ENCODE measurements at places on chromosomes 2 and 18.

DNA sequence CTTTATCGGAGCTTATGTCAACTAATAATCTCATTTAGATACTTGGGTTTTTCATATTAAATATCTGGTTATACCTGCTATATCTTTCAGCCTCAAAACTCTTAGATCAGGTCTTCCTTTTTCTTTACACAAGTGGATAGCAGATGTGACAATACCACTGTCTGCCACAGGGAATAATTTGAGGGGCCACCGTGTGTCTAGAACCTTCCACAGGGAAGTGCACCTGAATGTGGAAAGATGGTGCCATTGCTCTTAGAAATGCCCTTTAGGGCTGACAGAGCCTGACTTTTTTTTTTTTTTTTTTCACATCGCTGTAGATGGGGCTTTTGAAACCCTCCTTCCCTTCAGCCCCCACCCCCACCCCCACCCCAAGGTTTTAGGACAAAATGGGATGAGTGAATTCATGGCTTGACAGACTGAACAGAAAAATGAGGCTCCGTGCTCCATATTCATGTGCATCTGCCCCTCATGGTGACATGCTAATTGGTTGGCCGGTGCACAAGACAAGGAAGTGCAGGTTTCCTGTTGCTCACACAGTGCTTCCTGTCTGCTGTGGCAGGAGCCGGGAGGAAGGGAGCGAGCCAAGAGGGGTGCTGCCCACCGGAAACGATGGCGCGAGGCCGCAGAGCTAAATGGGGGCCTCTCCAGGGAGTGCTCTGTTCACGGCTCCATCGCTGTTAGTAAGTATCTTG is 246.0 kb downstream of the LDLRAD4 start:
- peak; percentile 81 for DNase-seq

GRCh38 chr2:231934441-231935206 is 8.4 kb upstream of the NPPC start:
- no peak for DNase-seq

- no peak for DNase-seq
Observed at GRCh38 chr2:43699761-43700160, 23.5 kb upstream of the C1GALT1C1L start.

- DNase-seq: no peak
Observed at GRCh38 chr2:53407363-53408080, 360.1 kb upstream of the CHAC2 start.

DNA sequence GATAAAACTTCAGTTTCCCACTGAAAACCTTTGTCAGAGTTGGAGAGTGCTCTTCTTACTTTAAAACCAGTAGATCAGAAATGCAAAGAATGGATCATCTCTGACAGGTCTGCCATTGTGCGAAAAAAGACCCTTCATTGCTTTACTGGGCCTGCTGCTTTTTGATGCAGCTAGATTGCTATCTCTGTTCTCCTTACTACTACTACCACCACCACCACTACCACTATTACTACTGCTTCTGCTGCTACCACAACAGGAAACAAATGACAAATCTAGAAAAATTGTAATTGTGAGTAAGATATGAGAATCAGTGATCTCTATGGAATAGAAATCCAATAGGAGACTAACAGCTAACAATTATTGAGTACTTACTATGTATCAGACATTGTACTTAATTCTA is 85.8 kb downstream of the PKP4 start:
- DNase-seq: no peak

GRCh38 chr2:113169586-113169985 is 4.2 kb upstream of the PSD4 start:
- no peak for DNase-seq

- no peak for DNase-seq
Observed at GRCh38 chr2:226991663-226992062, 155.8 kb downstream of the RHBDD1 start.

GRCh38 chr18:3458952-3459853 is 9.2 kb downstream of the TGIF1 start:
- no peak for DNase-seq

DNA sequence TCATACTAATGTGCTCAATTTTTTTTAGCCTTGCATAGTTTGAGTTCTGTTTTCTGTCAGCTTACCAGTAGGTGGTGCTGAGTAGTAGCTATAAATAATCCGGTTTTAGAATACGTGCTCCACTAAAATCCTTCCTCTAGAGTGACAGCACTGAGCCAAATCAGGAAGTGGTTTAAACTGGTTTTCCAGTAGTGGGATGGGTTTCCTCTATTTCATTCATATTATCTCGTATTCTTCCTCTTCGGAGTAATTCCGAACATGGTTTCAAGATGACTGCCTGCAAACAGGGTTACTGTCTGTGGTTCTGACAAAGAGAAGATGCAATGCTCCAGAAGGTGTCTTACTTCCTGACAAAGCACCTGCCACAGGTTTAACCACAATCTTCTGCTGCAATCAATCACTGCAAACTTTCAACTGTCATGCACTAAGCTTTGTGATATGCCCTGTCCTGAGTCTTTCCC is 496.9 kb upstream of the VRK2 start:
- DNase-seq: no peak

DNA sequence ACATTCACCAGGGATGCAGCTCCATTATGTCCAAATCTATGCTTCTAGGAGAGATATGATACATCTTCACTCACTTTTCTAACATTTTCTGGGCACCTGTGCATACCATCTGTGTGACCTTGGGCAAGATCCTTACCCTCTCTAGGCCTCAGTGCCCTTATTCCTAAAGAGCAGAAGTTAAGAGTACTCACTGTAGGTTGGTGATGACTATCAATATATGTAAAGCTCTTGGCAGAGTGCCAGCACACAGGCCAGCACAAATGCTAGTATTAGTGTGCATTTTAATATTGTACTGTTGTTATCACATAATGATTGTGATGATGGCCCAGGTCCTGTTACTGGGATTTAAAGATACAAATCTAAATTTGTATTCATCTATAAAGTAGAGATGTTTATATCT is 199.2 kb downstream of the RAD51AP2 start:
- no peak for DNase-seq

DNA sequence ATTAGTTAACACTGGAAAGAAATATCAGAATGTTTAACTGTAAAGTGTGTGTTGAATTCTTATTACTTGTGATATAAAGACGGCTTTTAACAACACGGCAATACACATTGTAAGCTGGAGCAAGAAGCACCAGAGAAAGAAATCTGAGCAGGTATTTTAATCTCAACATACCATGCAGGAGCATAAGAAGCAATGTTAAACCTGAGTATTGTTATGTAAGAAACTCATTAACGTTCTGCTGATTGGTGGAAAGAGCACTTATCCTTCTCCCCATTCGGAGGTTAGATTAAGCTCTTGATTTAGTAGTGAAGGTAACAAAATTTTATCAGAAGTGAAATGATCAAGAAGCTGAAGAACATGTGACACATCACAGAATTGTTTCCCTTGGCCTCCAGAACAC is 107.4 kb downstream of the EPC2 start:
- DNase-seq: no peak

- no peak for DNase-seq
Observed at GRCh38 chr2:194385376-194385775, 1271.7 kb upstream of the SLC39A10 start.

- no peak for DNase-seq
Observed at GRCh38 chr2:100964681-100965169, 37.4 kb upstream of the RPL31 start.

DNA sequence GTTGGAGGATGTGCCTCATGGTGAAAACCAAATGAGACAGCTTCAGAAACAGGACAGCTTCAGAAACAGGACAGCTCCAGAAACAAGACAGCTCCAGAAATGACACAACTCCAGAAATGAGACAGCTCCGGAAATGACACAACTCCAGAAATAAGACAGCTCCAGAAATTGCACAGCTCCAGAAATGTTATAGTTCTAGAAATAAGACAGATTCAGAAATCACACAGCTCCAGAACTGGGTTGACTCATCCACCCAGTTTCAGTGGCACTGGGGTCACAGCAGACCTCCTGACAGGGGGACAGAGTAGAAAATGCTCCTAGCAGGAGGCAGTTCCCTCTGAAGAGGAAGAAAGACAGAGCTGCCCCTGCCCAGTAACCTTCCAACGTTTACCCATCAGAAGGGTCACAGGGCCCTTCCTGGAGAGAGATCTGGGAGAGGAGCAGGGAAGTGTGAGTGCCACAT is 26.9 kb upstream of the COL6A3 start:
- DNase-seq: no peak

DNA sequence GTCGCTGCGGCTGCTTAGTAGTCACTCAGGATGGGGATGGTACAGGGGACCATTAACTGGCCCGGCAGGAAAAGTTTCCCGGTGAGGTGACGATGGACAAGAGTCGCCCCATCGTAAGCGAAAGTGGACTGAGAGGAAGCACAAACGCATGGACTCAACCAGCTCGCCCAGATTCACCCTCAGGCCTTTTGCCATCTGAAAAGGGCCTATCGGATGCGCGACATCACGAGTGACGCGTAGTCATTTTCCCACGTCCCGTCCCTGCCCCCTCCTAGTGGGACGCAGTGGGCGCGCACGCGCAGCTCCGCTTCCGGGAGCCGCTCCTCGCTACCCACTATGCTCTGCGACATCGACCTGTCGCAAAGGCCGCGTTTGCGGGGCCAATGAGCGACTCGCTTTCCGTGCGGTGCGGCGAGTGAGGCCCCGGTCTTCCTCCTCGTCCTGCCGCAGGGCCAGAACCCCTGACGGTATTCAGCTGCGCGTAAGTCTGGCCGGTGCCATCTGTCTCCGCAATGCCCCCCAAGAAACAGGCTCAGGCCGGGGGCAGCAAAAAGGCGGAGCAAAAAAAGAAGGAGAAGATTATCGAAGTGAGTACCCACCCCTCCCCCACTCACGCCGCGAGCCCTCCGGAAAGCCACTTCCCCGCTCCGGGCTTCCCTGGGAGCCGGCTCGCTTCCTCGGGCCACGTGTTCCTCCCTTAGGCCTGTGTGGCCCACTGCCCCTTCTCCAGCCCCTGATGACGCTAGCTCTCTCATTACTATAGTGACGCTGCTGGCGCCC is at the start of gene ZC3H15:
TSS of gene ZC3H15 (plus strand) at position 390 of the 780 bp plus-strand sequence. CDS start at position 513, 123 bp downstream.
- DNase-seq: peak; percentile 99

DNA sequence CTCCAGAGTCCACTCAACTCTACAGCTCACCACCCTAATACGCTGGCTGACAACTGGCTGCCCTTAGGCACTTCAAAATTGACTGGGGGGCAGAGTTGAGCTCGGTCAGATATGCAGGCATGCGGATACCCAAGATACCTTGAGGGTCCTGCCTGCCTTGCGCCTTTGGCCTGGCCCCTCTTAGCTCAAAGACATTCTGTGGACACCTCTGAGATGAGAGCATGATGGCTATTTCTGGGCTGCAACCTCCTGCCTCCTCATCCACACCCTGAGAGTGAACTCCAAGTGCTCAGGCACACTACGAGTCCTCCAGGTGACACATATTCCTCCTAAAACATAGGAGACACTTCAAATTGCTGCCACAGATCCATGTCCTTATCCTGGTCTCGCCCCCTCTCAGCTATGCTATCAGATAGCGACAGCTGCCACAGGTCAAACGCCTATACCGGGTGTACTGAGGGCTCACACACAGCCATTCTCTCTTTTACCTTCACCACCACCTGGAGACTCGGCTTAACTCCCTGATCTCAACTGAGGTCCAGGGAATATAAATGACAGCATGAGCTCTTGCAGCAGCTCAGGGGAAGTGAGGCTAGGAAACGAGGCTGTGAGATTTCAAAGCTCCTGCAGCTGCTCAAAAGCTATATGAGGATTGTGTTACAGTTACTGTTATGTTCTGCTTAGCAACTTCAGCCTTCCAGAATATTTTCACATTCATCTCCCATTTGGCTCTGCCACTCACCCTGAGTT is 60.5 kb upstream of the TEX51 start:
- DNase-seq: no peak

- DNase-seq: no peak
Observed at GRCh38 chr2:51791496-51791895, 759.6 kb upstream of the NRXN1 start.

GRCh38 chr18:12998332-12999060 is 7.3 kb downstream of the CEP192 start:
- DNase-seq: no peak

- DNase-seq: no peak
Observed at GRCh38 chr2:191319186-191319585, 74.0 kb downstream of the MYO1B start.

DNA sequence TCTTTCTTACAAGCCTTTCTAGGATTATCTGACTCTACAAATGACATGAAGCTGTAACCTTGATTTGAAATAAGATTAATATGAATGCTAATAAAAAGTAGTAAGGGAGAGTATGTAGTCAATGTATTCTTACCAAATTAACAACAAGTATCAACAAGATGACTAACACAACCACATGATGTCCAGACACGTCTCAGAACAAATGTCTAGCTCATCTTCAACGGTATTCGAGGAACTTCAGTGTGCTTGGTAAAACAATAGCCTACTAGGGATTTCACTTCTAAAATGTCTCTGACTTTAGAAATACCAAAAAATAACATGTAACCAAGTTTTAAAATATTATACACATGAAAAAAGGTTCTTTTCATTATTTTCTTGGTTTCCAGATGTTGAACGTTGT is 3.4 kb downstream of the HDLBP start:
- DNase-seq: no peak

- no peak for DNase-seq
Observed at GRCh38 chr2:32838418-32838817, 108.3 kb upstream of the LTBP1 start.

DNA sequence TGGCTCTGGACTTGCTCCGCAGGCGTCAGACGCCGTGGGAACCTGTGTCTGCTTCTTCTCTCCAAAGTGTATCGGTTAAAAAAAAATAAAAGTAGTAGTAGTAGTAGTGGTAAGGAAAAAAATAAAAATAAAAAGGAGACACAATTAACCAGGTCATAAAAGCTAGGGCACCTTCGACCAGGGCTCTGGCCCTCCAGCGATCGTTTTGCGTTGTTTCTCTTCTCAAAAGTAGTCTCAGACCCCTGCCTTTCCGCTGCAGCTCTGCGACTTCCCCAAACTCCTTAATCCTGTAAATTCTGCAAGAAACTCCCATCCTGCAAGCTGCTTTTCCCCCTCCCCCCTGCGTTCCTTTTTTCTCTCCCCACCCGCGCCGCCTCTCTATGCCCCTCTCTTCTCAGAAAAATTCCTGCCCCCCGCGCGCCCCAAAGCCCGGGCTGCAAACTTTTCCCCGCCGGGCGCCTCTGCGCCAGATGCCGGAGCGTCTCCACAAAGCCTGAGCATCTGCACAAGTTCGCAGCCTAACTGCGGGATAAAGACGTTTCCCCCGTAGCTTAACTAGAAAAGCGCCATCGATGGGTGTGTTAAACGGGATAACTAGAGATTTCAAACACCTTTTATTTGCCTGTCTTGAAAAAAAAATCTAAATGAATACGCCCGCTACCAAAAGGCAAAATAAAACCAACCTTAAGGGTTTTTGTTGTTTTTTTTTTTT is 1.8 kb upstream of the SALL3 start:
- no peak for DNase-seq

All from CD4-positive, alpha-beta T cell (primary cell).